ENCODE measurements at places on chromosomes 5 and 9.
A peak's percentile ranks its signal among the peaks of the same experiment; 100 is the strongest.

DNA sequence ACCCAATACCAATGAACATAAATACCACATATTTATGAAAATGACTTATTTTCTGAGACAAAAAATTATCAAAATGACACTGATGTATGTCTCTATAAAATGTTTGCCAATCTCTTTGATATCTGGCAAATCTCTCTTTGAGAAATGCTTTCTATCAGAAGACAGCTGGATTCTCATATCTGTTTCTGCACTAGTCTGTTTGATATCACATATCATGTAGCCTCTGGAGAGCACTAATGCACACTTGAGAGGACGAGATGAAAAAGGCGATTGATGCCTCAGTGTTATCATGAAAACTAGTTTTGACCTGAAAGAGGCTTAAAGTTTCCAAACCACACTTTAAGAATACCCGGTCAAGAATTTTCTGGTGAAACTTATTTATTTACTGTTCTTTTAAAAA lies 29.1 kb upstream of the ANKRD55 start:
- no peak for DNase-seq

GRCh38 chr5:140240987-140241706 lies 61.8 kb downstream of the PFDN1 start:
- DNase-seq = peak; percentile 35

DNA sequence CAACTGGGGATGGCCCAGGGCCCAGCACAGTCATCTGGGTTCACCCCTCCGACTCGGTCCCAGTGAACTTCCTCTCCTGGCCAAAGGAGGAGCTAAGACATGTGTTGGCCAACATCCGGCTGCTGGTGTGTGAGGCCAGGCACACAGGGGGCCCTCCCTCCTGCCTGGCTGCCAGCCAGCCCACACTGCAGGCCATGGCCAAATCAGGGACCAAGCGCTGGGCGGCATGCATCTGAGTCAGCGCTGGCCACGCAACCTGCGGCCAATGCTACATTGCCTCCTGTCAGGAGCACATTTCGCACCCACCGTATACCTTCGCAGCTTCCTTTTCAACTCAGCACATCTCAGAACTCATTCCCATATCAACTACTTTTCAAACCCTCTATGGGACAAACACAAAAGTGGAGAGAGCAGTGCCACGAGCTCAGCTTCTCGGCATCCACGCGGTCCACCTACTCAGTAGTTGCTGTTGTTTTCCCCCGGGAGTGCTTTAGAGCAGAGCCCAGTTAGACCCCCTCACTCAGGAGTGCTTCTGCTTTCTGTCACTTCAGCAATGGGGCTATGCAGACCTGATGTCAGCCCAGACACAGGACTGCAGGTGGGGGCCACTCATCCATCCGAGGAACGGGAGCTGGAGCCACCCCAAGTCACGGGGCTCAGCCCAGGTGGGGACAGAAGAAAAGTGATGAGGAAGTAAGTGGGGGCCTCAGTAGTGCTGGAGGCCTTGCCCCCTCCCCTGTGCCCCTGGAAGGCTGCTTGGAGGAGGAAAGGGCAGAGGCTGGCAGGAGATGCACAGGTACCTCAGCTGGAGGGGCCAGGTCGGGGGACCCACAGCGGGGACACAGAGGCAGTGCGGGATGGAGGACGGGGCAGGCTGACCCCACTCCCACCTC lies 13.9 kb downstream of the NINJ1 start:
- peak; percentile 86 for DNase-seq

DNA sequence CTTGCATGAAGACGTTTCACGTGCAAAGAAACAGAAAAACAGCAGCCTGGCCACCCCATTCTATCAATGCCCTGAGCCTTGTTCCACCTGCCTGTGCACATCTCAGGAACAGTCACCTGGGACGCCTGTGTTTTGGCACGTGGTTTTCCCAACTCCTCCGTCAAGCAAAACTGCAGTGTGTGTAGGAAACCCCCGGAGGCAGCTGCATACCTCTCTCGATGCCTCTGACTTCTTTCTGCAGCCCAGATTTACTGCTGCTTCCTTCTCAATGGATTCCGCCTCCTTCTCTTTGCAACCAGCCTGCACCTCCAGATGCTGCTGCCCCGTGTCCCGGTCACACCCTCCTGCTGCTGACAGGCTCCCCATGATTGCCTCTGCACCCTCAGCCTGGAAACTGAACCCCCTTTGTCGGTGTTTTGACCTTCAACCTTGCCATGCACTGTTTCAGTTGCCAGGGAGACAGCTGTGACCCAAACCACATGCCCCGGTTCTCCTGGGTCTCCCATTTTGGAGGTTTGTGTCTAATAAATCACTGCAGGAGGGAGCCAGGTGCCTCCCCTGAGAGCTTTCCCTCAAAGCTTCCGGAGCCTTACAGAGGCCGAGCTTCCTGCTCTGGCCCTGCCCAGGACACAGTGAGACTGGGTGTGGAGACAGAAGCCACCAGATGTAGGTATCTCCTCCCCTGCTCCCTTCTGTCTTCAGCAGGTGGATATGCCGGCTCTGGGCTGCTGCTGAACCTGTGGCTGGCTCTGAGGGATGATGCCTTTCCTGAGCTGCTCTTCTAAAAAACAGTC lies 395.5 kb upstream of the IRX1 start:
- DNase-seq = no peak

GRCh38 chr5:35835796-35836742 lies 20.6 kb upstream of the IL7R start:
- DNase-seq = no peak

DNA sequence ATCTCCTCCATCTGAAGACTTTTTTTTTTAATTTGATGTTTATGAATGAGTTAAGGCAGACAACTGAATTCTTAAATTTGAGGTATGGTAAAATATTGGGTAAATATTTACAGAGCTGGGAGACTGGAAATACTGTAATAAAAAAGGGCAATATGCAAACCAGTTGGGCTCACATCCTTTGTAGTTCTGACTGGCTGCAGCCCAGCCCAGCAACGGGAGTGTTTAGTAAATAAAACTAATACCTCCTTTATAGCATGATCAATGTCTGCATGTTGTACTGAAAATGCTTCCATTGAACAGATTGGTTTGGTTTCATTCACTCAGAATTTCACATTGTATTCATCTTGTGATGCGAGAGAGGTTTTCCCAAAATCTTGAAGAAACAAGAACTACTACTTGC lies 365.0 kb downstream of the DMRT2 start:
- DNase-seq = no peak

DNA sequence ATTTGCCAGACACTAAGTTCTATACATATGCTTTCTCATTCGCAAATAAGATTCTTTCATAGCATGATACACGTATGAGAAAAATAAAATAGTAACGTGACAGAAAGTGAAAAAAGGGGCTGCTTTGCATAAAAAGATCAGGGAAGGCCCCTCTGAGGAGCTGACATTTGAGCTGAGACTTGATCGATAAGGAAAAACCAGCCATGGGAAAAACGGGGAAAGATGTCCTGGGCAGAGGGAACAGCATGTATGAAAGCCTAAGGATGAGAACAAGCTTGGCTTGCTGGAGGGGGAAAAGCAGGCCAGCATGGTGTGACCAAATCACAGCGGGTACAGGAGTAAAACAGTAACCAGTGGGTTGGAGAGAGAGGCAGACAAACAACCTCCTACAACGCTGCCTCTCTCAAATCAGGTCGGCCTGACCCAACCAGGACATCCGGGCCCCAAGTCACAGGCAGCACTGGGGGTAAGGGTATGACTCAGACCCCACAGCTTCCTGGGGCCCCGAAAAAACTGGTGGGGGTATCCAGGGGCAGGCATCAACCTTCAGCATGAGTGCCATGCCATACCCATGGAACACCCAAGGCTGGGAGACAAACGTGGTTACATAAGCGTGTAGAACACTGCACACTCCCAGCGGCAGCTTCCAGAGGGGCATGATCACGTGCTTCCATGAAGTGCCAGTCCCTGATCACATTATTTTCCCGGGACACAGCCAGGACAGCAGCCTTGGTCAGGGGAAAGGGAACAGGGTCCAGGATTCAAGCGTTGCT lies 2.2 kb downstream of the TNIP1 start:
- no peak for DNase-seq

- DNase-seq = no peak
Observed at GRCh38 chr5:116810951-116811350, 236.3 kb upstream of the SEMA6A start.

DNA sequence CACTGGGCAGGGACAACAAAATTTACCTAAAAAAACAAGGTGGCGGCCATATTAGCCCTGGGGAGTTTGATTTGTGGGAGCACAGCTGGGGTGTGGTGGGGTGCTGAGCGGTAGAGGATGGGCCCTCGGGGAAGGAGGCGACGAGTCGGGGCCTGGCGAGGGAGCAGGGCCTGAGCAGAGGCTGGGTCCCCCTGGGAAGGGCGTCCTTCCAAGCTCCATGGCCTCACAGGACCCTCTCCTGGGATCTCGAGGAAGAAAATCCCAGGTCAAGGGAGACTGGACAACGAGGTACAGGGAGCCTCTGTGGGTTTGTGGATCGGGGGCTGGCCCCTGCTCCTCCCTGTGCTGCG lies 165.5 kb downstream of the CACNA1B start:
- no peak for DNase-seq

DNA sequence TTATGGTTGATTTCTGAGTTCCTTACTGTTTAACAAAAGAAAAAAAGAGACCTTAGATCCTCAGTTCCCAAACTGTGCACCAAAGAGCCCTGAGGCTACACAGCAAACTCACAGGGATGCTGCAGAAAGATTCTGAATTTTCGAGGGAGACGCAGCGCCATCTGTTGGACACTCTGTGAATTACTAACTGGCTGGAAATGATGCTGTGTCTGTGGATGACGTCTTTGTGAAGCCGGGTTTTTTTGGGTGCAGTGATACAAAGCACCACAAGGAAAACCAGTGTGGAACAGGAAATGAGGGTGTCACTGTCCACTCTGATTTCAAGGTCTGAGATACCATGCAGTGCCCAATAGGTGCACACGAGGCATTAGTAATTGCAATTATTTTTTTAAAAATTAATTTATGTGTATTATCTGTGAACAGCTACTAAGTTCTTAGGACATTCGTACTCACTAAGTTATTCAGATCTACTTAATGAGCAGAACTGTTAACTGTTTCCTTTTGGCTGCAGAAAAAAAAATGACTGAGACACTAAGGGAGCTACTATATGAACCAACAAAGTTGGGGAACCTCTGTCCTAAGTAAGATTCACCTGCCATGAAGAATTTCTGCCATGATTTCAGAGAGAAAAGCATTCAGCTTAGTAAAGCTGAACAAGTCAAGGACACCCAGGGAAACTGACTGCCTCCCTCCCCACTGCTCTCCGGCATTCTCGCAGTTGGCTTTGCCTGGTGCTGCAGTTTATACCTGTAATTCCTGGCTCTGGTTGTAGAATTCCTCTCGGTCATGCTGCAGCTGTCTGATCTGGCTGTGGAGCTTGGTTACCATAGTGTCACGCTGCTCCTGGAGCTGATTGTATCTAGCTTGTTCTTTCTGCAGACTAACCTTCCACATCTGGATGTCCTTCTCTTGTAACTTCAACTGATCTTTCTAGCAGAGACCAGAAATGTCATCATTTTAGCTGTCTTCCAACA lies 23.4 kb downstream of the SPACA9 start:
- peak; percentile 43 for DNase-seq

DNA sequence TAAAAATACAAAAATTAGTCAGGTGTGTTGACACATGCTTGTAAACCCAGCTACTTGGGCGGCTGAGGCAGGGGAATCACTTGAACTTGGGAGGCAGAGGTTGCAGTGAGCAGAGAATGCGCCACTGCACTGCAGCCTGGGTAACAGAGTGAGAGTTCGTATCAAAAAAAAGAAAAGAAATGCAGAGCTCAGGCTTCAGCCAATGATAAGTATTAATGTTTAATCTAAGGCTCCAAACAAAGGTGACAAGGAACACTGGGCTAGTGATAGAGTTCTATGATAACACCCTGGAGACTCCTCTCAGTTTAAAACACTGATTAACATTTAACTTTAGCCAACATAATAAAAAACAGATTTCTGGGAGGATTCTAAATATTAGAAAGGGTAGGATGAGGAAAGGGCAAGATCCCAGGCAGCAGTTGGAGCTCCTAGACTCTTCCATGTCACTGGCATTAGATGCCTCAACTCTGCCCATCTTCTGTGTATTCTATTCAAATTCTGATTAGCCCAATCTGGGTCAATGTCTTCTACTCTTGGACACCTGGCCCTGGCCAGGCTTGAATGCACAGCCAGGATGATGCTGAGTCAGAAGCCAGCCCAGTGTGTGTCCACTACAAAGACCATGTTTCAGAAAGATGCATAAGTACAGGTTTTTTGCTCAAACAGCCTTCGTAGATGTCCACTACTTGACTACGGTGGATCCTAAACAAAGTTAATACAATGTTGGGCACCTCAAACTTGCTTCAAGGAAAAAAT lies 91.0 kb upstream of the FAM169A start:
- no peak for DNase-seq

- DNase-seq = no peak
Observed at GRCh38 chr9:74735761-74736160, 152.0 kb downstream of the TRPM6 start.

DNA sequence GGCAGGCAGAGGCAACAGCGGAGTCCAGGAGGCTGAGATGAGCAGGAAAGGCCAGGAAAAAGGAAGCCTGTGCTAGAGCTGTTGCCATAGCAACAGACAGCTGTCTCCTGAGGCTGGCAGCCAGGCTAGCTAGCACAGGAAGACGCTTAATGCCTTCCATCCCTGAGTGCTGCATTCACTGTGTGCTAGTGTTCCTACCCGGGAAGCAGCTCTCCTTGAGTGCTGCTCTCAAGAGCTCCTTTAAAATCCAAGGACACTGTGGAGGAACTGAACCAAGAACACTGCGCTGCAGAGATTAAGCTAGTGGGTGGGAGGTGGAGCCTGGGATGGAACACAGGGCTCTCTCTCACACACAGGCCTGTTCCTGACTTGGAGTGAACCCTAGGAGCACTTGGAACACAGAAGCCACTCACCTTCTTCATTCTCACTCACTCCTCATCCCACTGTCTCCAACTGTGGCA lies 53.5 kb upstream of the IL7R start:
- DNase-seq = no peak

- DNase-seq = no peak
Observed at GRCh38 chr9:2819165-2819564, 24.7 kb downstream of the PUM3 start.

GRCh38 chr9:101966691-101967090 lies 228.2 kb upstream of the GRIN3A start:
- DNase-seq = no peak

- DNase-seq = no peak
Observed at GRCh38 chr5:14101922-14102321, 41.2 kb upstream of the TRIO start.

DNA sequence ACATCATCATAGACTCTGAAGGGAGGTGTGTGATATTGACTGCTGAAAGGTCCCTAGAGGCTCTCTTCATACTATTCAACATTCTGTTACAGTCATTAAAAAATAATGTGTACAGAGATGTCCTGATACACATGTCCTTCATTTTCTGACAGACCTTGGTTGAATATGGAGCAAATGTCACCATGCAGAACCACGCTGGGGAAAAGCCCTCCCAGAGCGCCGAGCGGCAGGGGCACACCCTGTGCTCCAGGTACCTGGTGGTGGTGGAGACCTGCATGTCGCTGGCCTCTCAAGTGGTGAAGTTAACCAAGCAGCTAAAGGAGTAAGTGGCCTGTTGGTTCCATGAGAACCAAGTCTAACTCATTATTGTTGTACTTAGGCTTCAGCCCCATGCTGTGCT lies 132.4 kb downstream of the SNCAIP start:
- DNase-seq = no peak

Measured in SW 1271 (cell line).